Muscle of arm (tissue), 14 donors: ENCODE measurements at places on chromosomes 6 and 20.

GRCh38 chr6:9766240-9766915, 648.5 kb downstream of the TFAP2A start:
- DNase-seq = no peak

DNA sequence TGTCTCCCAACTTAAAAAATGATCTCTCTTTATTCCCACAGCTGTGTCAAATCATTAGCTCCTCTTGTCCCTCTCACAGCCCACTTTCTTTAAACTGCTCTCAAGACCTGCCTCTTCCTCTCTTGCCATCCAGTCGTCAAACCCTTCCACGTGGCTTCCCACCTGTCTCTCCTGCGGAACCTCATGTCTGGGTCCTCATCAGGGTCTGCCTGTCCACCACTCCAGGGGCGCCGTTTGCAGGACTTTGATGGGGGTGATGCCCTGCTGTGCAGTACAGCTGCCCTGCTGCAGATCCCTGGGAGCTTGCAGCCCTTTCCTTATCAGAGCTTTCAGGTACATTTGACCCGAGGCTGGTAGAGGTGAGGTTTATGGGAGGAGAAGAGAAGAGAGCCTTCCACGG, 114.8 kb downstream of the DHX35 start:
- DNase-seq = no peak

DNA sequence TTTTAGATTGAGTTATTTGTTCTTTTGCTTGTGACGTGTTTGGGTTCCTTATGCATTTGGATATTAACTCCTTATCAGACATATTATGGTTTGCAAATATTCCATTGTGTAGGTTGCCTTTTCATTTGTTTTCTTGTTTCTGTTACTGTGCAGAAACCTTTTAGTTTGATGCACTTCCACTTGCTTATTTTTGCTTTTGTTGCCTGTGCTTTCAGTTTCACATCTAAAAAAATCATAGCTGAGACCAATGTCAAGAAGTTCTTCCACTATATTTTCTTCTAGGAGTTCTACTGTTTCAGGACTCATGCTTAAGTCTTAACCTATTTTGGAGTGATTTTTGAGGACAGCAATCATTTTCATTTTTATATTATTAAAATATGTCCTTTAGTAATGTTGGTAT, 113.5 kb downstream of the EPM2A start:
- DNase-seq = no peak

GRCh38 chr6:100305209-100305869, 159.4 kb downstream of the SIM1 start:
- DNase-seq = no peak

- no peak for DNase-seq
These were observed 7.0 kb downstream of the RCAN2 start for GRCh38 chr6:46484081-46484820.

DNA sequence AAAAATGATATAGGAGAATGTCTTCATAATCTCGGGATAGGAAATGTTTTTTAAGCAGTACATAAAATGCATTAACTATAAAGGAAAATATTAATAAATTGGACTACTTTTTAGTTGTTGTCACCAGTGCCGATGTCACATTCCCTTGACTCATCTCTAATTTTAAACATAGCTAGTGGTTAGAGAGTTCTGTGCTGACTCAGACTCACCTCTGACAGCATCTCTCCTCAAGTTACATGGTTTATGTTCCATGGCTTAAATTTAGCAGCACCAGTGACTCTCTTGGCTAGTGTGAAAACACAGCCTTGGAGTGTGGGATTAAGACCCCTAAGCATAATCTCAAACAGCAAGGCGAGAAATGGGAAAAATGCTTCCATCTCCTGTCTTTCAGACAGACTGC, 311.8 kb upstream of the MMS22L start:
- no peak for DNase-seq

DNA sequence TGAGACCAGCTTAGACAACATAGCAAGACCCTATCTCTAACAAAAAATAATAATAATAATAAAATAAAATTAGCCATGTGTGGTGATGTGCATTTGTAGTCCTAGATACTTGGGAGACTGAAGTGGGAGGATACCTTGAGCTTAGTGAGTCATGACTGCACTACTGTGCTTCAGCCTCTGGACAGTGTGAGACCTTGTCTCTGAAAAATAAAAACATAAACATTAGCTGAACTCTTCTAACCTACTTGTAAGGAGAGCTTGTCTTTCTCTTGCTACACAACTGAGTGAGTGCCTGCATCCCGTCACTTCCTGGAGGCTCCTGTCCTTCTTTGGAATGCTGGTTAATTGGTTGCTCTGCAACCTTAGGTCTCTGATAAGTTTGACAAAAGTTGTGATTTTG, 5.1 kb upstream of the DBNDD2 start:
- DNase-seq = no peak

DNA sequence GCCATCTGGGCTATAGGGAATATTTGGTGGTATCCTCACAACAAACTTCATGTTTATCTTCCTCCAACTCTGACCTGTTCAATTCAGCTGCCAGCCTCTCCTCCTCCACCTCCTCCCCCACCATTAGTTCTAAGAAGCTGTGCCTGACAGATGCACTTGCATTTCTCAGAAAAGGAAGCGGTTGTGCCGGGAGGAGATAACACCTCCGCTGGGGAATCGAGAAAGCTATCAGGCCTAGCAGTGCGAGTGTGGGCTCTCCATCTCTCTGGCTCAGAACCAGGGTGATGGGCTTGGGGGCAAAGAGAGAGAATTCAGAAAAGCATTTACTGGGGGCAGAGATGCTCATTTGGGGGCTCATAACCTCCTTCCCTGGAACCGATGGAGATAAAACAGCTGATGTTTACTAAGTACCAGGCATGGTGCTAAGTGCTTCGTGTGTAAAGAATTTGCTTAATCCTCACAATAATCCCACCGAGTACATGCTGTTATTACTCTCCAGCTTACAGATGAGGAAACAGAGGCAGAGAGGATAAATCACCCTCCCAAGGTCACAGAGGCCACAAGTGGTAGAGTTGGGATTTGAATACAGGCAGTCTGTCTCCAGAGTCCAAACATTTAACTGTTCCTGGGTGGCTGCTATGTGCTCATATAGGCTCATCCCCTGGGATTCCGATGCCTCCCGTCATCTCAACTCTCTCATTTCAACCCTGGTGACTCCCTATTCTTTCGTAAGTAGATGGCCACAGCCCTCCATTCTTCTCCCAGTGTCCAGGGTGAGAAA, 38.3 kb downstream of the COX4I2 start:
- no peak for DNase-seq

- DNase-seq = no peak
These were observed 132.6 kb upstream of the SMLR1 start for GRCh38 chr6:130694606-130695005.

DNA sequence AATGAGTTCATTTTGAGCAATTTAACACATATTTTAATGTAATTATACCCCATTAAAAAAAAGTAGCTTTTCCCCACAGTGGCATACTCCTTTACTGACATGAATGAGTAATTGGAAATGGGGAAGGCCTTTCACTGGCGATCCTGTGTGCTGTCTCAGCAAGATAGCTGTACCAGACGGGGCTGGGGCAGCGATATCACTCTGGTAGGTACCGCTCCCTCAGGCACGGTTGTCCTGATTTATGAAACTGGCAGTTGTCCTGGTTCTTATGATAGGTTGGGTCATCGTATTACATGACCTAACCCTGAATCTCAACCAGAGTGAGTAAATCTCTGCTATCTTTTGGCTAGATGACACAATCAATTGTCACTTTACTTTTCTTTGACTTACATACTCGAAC, 355.0 kb upstream of the MAP3K7 start:
- no peak for DNase-seq

DNA sequence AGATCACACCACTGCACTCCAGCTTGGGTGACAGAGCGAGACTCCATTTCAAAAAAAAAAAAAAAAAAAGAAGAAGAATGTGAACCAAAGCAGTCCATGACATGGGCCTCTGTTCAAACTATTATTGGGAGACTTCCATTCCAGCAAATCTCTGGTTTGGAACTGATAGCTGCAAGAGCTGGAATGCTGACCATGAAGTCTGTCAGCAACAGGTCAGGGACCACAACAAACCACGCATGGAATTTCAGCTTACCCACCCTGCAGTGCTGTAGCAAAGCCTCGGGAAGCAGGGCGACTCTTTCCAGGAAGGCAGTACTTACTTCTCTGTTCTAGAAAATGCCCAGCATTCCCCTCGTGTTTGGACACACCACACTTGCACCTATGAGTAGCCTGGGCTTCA, 34.1 kb upstream of the TBC1D7 start:
- DNase-seq = no peak

DNA sequence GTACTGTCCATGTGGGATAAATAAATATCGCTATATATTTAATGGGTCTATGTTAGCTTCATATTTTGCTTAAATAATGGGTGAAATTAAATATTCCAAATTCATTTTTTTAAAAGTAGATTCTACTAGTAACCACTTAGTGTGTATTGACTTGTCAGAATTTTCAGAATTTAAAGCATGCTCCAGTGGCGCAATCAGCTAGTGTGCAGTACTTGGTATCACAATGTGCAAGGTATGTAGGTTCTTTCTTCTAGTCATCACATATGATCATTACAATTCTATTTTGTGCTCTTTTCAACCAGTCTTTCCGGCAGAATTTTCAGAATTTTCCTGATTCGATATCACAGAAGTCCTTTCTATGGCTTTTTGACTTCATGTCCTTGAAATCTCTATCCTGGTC, 32.6 kb downstream of the PDE7B start:
- DNase-seq = no peak

GRCh38 chr6:159267165-159267564, 98.0 kb downstream of the FNDC1 start:
- DNase-seq = peak; percentile 44

DNA sequence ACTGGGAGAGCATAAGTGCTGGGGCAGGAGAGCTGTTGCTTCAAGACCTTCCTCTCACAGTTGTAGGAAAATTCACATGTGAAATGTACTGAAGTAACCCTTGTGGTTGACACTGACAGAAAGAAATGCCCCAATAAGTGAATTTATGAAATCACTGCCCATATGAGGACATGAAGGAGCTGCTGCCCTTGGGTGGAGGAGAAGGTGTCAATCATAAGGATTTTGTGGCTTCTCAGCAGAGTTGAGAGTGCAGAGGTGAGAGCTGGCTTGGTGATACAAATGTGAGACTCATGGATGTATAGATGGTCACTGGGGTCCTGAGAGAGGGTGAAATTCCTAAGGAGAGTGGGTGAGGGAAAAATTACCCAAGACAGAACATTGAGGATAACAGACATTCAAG, 33.9 kb upstream of the CMTR1 start:
- DNase-seq = no peak

DNA sequence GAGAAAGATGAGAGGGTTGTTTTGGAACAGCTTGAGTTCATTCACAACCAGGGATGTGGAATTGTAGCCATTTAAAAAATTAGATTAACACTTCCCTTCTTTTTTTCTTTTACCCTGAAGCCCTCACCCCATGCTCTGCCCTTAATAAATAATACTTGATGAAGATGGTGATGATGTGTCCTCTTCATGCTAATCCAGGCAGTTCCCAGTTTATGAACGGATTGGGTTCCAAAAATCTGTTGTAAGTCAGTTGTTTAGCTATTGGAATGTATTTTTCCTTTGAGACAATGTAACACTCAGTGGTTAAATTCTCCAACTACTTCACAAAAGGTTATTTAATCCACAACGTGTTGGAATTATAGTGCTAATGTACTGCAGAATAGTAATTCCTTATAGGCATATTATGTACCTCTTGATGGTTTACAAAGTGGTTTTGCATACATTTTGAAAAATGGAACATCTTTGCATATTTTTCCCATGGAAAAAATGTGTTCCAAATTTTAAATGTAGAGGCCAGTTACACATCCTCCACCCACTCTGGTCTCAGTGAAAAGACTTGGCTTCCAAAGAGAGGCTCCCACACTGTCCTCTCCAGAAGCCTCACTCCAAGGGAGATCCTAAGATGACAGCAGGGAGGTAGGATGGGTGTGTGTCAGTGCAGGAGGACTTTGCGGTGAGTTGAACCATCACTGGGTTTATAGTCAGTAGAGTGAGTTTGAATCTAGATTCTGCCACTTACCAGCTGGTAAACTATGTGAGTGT, 45.8 kb upstream of the CEP162 start:
- peak; percentile 76 for DNase-seq

DNA sequence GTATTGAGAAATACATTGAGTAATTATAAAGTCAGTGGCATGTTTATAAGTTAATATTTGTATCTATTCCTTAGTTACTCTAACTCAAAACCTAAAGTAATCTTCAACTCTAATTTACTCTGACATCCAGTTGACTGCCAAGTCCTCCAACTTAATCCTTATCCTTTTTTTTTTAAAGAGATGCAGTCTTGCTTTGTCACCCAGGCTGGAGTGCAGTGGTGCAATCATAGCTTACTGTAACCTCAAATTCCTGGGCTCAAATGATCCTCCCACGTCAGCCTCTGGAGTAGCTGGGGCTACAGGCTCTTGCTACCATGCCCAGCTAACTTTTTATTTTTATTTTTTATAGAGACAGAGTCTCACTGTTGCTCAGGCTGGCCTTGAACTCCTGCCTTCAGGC, 24.4 kb downstream of the PTPN1 start:
- no peak for DNase-seq

DNA sequence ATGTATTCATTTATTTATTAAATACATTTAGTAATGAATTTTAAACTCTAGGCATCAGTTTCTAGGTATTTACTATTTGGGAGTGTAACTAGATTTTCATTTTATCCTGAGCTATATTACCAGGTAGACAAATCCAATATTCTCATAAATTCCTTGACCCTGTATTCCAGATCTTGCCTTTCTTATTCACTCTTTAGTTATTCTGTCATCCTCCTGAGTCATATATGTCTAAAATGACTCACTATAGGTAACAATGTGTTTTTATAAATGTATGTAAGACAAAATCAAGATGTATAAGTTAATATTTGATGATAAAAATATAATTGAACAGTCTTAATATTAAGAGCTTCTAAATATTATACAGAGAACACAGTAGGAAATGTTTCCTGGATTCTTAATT, 642.1 kb upstream of the NRSN1 start:
- DNase-seq = no peak

GRCh38 chr6:11409371-11409770, 128.2 kb upstream of the TMEM170B start:
- no peak for DNase-seq

DNA sequence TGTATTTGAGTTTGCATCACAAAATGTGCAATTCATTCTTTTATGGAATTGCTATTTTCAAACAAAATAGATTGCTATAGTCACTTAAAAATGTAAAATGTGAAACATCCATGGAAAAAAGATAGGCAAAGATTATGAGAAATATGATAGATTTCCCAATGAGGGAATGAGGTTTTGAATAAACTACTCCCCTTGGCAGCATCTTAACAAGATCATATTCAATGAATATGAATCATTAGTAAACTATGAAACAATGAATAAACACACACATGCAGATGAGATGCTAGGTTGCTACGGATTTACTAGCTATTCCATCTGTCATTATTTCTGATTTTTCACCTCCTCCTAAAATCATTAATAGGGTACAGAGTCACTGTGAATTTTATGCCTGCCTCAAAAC, 401.8 kb downstream of the PHF3 start:
- DNase-seq = no peak

DNA sequence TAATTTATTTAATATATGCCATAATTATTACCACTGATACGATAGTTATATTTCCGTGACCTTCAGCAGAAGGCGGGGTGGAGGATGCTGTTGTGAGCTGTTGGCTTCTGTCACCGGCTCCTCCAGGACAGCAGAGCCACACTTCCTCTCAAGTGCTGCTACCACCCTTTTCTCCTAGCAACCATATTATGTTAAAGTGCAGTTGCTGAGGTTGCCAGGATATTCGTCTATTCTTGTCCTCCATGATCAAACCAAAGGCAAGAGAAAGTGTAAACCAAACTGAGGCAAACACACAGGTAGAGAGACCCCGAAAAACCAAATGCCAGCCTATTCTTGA, 27.8 kb downstream of the RGS17 start:
- DNase-seq = no peak
